Left ventricle myocardium superior (tissue), 1 donor: ENCODE measurements at places on chromosomes 6 and 20. TPM values are rescaled to one million over a fixed set of nuclear protein-coding genes. Genes with fewer than 3 reads are reported as not detected.

CCN2 gene
- 14.3 TPM for total RNA-seq

GRCh38 chr6:45741437-45742171, 274.1 kb downstream of the CLIC5 start:
- no peak for DNase-seq

- no peak for DNase-seq
These were observed 14.5 kb upstream of the CSNK2A1 start for GRCh38 chr20:558117-558516.

DNA sequence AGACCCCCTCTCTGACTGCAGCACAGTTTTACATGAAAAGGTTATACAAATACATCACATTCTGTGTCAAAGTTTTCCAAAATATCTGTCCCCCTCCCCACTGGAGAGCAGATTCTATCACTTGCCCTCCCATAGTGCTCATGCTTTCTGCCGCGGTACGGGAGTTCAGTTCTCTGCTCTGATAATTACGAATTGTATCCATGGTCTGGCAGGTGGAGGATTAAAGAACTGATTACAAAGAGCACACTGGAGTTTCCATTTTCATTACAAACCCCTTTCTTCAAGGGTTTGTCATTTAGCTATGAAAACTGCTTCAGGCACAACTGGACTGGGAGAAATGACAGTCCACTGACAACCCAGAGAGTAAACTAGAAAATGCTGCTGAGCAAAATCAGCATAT, 166.0 kb downstream of the PDSS2 start:
- DNase-seq, result no peak

TFEB gene
- total RNA-seq, result 50.9 TPM
